ENCODE measurements at places on chromosomes 11 and 22.

- DNase-seq: no peak
These were observed 20.5 kb upstream of the SLC17A6 start for GRCh38 chr11:22317656-22318055.

GRCh38 chr22:23915290-23915689, 21.1 kb downstream of the MIF start:
- DNase-seq: no peak

DNA sequence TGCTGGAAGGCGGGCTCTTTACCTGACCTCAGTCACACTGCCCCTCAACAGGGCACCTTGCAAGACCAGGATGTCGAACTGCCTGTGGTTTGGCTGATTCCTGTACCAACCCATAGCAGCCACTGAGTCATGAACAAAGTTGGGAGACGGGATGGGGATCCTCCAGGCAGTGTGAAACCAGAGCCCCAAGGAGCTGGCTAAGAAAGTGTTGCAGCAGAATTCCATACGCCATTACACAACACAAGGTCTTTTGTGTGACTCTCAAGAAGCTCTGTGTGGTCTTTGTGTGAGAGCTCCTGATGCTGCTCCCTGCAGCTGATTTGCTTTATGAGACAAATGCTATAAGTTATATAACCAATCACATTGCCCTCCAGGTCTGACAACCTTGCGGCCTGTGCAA, 617.7 kb downstream of the OPCML start:
- no peak for DNase-seq

DNA sequence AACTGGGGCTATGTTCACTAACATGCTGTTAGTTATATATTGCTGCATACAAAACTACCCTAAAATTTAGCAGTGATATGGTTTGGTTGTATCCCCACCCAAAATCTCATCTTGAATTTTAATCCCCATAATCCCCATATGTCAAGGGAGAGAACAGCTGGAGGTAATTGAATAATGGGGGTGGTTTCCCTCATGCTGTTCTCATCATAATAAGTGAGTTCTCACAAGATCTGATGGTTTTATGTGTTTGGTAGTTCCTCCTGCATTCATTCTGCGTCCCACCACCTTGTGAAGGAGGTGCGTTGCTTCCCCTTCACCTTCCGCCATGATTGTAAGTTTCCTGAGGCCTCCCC, 10.0 kb upstream of the PATL1 start:
- DNase-seq: no peak

- DNase-seq: no peak
These were observed 1462.3 kb downstream of the BRD1 start for GRCh38 chr22:48365386-48365785.

DNA sequence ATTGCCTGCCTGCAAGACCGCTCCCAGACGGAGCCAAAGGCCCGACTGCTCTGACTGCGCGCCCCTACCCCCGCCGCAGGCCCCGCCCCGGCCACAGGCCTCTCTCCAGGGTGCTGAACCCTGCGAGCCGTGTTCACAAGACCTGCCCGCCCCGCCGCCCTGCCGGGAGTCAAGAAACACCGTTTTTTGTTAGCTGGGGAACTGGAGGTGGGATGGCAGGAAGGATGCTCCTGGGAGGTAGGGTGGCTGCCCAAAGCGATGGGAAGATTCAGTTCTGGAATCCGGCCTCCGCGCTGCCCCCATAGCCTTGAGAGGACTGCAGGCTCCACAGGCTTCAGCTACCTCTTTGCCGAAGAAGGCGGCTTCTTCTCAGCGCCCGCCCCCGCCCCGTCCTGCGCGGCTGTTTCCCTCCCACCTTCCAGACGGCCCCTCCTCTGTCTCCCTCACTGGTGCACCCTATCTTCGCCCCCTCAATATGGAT, 2.7 kb upstream of the PDE2A start:
- DNase-seq: no peak

DNA sequence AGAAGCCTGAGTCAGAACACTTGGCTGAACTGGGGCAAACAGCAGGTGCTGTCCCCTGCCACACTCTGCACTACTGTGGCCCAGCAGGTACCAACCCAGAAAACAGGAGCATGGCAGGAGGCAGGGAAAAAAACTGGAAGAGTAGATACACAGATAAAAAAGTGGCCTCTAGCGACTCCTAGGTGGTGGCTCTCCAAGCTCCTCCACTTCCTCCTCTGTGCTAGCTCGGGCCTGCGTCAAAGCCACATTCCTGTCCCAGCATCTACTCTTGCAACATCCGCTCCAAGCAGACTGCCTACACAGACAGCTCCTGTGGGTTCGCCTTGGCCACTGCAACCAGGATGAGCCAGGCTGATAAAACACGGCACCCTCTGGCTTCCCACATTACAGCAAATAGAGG, 6.9 kb downstream of the OR8B12 start:
- peak; percentile 40 for DNase-seq

- no peak for DNase-seq
These were observed at the start of gene GNAZ for GRCh38 chr22:23070418-23071229. GNAZ (plus strand) TSS chr22:23070519; CDS start chr22:23095696, 25,177 bp downstream.

GRCh38 chr11:16797776-16798175, 59.3 kb downstream of the C11orf58 start:
- DNase-seq: no peak
